Fibroblast of pulmonary artery (primary cell): ENCODE measurements at places on chromosomes 12 and 14.
A peak's percentile ranks its signal among the peaks of the same experiment; 100 is the strongest.

GRCh38 chr12:127925971-127926370 lies 341.0 kb upstream of the TMEM132C start:
- DNase-seq = peak; percentile 14

DNA sequence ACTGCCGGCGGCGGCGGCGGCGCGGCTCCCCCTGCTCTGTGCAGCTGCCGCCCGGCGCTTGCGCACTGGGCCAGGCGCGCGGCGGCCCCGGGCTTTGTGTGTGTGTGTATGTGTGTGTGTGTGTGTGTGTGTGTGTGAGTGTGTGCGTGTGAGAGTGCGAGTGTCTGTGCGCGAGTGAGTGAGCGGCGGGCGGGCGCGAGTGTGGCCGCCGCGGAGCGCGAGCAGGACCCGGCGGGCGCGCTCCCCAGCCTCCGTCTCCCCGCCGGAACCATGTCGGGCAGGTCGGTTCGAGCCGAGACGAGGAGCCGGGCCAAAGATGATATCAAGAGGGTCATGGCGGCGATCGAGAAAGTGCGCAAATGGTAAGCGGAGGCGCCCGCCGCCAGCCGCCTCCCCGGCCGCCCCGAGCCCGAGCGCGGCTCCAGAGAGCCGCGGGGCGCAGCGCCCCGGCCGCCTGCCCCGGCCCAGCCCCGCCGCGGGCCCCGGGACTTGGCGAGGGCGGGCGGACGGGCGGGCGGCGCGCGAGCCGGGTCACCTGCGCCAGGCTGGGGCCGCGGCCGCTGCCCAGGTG lies at the start of gene BCL7A:
Gene BCL7A, plus strand, starts transcription at position 63 of the 571 bp plus-strand sequence. Its CDS starts 208 bp downstream, at position 271.
- peak; percentile 81 for DNase-seq

DNA sequence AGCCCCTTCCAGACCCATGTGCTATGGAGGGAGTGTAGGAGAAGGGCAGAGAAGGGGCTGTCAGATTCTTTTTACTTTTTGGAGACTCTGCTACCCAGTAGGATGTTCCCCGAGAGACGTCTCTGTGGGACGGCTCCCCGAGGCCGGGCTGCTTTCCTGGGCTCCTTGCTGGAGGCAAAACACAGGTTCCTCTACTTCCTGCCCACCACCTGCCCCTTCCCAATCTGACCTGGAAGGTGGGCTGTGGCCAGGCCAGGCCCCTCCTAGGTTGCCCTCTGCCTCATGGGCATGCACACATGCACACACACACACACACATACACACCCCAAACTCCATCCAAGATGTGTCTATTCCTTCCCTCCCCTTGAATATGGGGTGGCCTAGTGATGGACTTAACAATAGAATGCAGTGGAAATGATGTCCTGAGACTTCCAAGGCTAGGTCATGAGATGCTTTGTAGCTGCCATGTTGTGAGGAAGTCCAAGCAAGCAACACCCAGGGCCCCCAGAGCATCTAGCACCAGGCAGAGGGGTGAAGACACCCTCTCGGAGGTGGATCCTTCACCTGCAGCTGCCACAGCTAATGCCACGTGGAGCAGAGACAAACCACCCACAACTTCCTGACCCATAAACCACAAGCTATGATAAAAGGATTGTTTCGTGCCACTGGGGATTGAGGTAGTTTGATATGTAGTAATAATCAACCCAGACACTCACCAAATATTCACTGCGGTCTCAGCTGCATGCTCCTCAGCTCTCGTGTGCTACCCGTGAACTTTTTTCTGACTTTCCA lies 1.6 kb upstream of the ASB2 start:
- DNase-seq = no peak

DNA sequence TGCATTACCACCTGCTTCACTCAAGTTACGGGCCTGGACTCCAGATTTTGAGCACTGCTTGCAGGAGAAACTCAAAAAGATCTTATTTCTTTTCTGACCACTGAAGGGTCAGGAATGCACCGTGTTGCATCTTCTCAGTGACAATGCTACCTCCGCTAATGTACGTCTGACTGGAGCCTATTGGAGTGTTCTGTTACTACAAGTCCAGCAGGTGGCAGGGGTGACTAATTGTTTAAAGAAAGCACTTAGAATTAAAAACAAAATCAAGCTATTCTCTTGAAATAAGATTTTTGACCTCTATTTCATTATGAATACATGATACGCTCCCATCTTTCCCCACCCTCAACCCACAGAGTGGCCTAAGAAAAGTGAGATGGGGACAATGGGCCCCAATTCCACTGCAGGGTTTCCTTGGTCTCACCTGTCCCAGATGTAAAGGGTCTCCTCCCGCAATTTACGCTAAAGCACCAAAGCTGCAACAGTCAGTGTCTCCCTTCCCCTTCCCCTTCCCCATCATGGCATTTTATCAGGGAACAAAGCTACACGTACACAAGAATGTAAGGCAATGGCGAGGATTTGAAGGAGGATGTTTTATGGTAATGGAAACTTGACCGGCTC lies 2.2 kb downstream of the TBPL2 start:
- DNase-seq = peak; percentile 84

DNA sequence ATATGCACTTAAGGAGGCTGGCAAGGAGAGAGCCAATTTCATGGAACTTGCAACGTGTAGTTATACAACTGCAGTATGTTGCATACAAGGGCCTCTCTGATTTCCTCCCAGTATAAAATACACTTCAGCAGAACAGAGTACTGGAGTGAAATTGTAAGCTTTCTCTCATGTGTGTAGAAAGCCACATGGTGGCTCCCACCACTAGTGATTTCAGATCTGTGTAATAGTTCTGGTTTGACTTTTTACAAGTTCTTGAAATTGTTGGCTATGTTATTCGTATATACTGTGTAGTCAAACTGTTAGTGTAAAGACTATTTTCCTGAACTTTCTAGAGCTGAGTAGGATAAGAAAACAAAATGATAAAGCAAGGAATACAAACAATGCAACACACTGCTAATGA lies 16.4 kb upstream of the LMO3 start:
- DNase-seq = no peak

- DNase-seq = no peak
These were observed 2.1 kb downstream of the ATP2B1 start for GRCh38 chr12:89706551-89706950.

DNA sequence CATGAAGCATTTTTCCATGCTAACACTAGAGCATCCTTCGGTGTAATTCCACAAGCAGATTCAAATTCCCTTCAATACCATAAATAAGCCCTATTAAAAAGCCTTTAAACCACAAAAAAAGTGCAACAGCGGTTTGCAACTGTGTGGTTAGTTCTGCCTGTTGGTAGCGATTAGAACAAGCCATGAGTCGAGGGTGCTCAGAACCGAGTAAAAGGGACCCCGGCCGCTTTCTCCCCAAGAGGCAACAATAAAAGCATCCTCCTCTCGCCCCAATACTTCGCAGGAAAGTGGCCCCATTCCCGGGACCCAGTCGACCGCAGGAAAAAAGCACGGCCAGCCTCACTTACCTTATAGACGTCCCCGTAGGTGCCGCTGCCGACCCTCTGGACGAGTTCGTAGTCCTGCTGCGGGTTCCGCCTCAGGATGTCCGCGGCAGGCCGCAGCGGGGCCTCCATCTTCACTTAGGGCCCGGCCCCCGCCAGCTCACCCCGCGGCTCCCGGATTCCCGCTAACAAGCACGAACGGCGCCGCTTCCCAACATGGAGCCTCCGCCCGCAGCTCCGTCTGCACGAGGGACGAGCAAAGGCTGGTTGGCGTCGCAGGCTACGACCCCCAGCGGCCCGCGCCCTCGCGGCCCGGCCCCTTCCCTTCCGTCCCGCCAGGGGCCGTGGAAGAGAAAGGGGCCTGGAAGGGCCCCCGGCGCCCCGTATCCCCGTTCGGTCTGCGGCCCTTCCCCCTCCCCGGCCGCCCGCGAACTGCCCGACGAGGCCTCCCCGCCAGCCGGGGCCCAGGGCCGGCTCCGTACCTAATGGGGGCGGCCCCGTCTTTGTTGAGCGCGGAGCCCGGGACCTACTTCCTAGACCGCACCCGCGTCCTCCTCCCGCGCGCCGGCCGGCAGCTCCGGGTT lies 521 bp downstream of the MAP4K5 start:
- peak; percentile 39 for DNase-seq

DNA sequence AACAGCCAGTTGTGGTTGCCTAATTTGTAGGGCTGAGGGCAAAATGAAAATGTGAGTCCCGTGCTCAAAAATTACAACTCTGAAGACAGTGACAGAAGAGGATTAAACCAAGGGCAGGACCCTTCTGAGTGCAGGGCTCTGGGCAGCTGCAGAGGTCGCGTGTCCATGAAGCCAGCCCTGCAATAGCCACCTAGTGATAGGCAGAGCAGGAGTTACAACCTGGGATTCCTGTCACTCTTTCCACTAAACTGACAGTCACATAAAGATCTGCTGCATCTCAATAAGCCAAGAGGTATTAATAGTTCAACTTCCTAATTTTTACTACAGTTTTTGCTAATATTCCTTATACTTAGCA lies 94.1 kb downstream of the SLC2A13 start:
- DNase-seq = no peak

DNA sequence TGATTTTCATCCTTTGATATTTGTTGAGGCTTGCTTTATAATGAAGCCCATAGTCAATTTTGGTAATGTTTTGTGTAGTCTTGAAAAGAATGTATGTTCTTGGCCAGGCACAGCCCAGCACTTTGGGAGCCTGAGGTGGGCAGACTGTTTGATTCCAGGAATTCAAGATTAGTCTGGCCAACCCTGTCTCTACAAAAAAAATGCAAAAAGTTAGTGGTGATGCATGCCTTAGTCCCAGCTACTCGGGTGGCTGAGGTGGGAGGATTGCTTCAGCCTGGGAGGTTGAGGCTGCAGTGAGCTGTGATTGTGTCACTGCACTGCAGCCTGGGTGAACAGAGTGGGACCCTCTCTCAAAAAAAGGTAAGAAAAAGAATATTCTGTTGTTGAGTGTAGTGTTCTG lies 10.8 kb downstream of the ETNK1 start:
- DNase-seq = peak; percentile 39

- peak; percentile 33 for DNase-seq
These were observed 397.1 kb downstream of the NOVA1 start for GRCh38 chr14:26200687-26201086.

- DNase-seq = peak; percentile 8
These were observed 256.9 kb downstream of the SYT1 start for GRCh38 chr12:79121486-79121885.

DNA sequence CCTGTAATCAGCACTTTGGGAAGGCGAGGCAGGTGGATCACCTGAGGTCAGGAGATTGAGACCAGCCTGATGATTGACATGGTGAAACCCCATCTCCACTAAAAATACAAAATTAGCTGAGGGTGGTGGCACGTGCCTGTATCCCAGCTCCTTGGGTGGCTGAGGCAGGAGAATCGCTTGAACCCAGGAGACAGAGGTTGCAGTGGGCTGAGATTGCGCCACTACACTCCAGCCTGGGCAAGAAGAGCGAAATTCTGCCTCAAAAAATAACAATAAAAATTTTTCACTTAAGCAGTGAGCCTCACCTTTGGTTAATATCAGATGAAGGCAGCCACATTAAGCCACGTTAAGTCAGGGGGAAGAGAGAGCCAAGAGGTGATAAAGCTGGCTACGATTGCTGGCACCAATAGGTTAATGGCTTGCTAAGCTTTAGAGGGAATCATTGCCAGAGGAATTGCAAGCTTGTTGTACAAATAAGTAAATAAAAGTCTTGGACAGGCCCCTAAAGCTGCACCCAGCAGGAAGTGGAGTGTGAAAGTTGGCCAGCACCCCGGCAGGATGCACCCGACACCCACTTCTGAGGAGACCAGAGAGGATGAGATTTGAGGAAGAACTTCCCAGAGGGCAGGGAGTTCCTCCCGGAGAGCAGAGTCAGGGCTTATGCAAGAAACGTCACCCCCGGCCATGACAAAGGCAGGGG lies 41.3 kb upstream of the TESC start:
- no peak for DNase-seq

DNA sequence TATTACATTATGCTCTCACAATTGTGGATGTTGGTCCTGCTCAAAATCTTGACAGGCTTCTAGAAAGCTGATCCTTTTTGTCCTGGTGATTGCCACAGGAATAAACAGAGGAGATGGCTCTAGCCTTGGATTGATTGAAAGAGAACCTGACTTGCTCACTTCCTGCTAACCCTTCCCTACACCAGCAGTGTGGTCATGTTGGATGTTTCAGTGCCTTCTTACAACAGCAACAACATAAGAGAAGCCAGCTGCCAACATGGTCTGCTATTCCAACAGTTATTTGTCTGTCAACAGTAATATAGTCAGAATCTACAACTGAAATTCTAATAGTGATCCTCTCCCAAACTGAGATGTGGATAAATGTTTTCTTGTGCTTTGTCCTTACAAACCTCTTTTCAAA lies 311.6 kb upstream of the DIO2 start:
- DNase-seq = peak; percentile 17

DNA sequence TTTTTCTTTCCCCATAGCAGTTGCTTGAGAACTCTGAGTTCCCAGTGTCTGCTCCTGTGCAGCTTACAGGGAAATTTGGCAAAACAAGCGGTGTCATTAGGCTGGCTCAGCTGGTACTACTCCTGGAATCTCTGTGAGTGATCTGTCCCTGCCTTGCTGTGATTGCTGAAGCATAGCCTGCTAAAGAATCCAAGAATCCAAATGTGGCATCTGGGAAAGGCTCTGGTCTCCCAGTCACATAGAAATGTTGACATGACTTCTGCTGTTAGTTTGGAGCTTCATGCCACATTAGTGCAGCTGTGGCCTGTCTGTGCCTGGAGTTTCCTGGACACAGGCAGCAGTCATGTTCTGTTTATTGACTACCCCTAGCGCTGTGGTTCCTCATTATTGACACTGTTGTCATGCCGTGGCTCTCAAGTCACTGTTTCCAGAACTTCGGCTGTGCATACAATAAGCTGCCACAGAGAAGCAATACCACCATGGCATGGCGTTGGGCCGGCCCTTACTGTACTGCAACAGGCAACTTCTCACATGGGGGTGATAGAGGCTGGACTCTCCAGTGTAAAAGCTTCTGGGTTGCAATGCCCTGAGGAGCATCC lies 166.8 kb downstream of the MYRFL start:
- DNase-seq = no peak

DNA sequence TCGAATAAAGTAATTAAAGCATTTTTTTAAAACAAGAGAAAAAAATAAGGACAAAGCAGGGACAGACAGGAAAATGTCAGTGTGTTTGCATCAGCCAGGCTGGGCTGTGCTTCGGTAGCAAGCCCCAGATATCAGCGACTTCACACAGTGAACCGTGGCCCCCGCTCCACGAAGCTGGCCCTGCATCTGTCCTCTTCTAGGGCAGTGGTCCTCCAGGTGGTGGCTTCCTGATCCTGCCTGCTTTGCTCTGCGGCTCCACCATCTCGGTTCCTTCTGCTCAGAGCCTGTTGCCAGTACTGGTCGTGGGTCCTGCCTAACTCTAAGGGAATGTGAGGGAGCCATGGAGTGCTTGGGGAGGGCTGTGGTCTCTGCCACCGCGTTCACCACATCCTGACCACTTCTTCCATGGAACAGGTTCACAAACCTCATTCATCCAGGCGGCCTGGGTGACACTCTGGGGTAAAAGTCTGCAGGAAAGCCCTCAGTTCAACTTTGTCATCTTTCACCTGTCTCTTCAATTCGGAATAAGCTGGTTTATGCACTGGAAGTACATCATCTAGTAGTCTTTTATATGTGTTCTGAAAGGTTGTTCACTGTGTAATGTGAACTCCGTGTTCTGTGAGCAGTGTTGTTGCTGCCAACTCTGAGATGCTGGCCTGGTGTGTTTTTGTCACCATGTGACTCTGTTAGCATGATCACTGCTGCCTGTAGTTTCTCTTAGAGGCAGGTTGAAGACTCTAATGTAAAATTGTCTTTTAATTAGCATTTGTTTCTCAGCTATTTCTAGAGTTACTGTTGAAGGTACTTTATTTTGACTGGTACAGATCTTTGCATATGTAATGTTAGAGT lies 47.9 kb downstream of the ANKRD9 start:
- no peak for DNase-seq
